Activated naive CD4-positive, alpha-beta T cell treated with anti-CD3 and anti-CD28 coated beads, Interleukin-2, amount 50 U/mL, for 72 hours (primary cell): ENCODE measurements at places on chromosomes 5 and 9.

- DNase-seq: no peak
Observed at GRCh38 chr9:125388978-125389377, 127.4 kb downstream of the GAPVD1 start.

DNA sequence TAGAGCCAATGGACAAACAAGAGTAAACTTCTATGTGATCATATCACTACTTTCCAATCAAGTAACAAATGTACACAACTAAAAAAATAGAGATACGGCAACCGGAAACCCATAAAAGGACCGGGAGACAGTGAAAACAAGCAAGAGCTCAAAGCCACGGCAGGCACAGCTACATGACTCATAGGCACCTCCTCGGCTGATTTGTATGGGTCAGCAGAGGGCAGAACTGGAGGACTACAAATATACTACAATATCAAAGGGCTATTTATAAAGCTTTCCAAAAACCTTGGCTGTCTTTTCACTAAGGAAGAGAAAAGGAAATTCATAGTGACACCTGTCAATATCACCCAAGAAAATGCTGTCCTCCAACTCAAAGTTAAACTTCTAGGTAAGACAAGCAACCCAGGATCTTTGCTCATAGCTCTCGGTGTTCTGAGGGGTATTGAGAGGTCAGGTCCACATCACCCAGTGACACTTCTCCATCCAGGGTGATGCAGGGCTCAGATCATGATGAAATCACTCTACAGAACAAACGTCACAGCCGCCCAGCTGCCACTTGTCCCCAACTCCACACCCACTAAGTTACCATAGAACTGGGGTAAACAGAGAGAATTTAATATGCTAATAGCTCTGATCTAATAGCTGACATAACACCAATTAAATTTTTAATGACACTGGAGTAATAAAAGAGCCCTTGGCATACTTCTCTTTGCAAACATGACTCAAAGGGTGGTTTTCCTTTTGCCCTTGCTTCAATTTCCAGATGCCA, 41.3 kb downstream of the PFDN1 start:
- no peak for DNase-seq

- no peak for DNase-seq
Observed at GRCh38 chr9:116342941-116343340, 189.3 kb downstream of the PAPPA start.

DNA sequence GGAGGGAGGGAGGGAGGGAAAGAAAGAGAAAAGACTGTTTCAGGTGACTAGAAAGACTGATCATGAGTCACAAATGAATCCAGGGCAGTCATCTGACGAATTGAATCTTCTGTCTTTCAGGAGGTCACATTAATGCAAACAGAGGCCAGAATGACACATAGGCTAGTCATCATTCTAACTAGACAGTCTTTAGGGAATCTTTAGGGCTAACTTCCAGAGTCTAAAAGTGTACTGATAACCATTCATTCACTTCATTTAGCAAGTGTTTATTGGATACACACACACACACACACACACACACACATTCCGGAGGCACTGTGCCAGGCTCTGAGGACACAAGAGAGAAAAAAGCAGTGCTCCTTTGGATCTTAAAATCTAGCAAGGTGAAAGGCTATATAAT, 156.7 kb downstream of the EBF1 start:
- no peak for DNase-seq

GRCh38 chr5:37737326-37738056, 102.3 kb downstream of the GDNF start:
- DNase-seq: no peak

DNA sequence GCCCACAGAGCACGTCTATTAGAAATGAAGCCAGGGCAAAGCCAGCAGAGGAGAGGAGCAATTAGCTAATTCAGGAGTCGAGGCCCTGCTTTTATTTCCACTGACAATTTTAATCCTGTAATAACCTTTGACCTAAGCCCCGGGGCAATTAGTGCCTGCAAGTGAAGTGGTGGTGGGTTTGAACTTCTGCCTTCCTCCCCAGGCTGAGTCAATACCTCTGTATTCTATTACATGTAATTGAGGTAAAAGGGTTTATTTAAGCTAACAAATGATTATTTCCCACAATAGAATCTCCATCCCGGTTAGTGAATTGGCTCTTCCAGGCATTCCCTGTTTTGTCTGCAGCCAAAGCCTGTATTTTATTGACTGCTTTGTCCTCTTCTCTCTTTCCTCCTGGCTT, 49.9 kb downstream of the FGF18 start:
- DNase-seq: no peak

GRCh38 chr9:126395439-126396212, 69.0 kb downstream of the MVB12B start:
- no peak for DNase-seq

DNA sequence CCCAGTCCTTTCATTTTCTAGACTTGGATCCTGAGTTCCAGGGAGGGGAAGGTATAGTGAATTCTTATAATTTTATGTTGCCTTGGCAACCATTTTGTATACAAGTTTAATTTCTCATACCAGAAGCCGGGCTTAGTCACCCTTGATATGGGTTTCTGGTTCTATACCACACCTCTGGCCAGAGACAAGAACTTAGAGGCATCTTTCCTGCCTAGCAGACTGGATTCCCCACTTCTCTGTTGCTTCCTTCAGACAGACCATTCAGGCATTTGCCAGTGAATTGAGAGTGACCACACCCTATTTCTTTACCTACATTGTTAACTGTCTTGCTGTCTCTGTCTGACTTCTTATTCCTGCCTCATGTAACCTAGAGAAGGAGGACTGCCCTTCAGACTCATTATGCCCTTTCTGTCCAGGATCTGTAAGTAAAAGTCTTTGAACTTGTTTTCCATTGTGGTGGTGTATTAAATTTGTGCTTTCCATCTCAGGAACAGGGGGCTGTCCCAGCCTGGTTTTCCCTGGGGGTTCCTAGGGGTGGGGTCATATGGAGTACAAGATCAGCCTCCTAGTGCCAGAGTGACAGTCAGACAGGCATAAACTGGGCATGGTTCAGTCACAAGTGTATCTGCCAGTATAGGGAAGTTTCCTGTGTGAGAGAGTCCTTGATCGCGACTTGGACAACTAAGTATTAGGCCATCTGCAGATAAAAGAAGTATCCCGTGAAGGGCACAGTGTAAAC, 27.4 kb downstream of the TNFSF8 start:
- DNase-seq: no peak

DNA sequence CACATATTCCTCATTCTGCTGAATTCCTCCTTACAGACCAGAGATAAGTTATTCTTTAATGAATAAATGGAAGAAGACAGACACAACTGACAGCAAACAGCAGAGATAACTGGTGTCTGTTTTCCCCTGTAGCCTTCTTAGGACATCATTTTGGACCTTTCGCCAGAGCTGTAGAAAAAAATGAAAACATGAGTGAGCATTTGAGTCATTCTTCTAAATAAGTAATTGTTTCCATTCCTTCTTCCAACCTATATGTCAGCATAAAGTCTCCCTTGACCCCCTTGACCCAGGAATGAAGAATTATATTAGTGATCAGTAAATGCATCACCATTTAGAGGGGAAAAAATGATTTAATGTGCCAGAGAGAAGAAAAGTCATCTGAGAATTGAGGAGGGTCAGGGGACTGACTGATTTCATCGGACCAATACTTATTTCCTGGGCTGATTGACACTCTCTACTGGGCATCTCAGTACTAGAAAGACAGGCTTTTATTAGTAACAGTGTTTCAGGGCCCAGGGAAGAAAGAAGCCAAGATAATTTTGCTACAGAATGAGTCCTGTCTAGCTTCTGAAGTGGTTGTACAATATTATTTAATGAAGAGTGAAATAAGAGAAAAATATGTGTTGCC, 597.0 kb downstream of the PSAT1 start:
- DNase-seq: no peak

DNA sequence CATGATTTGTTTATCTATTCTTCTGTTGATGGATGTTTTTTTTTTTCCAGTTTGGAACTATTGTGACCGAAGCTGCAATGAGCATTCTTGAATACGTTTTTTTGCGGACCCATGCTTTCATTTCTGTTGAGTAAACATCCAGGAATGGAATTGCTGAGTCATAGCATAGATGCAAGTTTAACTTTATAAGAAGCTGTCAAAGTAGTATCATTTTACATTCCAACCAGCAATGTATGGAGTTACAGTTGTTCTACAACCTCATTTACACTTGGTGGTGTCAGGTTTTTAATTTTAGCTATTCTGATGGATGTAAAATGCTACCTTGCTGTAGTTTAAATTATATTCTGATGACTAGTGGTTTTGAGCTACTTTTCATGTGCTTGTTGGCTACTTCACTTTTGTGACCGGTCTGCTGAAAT, 49.0 kb downstream of the NPR3 start:
- DNase-seq: no peak

DNA sequence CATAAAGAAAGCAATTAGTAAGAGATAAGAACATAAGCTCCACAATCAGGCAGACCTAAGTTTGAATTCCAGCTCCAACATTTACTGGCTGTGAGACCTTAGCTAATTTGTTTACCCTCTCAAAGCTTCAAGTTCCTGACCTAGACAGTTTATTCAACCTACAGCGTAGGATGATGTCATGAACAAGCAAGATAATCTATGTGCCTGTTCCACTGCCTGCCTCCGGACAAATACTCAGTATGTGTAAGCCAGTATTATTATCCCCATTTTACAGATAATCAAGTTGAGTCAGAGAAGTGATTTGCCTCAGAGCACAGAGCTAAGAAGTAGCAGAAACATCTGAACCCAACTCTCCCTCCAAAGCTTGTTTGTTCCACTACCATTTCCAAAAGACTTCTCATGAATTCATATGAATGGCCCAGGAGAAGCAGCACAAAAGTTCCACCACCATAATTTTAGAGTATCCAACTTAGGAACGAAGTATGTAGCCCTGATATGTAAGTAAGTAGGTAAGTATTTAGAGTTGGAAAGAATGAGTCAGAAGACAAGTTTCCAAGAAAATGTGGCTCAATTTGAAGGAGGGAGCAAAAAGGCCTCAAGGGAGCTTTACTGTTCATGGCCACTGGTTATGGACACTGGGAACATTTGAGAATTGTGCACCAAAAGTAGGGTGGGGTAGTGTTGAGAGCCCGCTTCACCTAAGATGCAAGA, 398.2 kb downstream of the NFIB start:
- no peak for DNase-seq

DNA sequence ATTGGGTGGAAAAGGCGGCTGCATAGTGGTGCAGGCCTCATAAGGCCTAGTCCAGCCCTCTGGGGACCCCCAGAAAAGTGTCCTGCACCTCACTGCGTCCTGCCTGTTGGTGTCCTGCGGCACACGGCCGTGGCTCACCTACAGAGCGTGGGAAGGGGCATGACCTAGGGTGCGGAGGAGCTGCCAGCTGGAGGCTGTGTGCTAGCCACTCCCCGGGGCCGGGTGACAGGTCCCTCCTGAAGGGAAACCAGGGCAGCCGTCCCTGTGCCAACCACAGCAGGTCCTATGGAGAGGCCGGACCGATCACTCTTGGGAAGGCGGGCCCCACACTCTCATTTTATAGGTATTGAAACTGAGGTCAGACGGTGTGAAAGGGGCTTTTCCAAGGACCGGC, 150.7 kb downstream of the RXRA start:
- DNase-seq: no peak

GRCh38 chr5:144308906-144309670, 138.4 kb downstream of the KCTD16 start:
- no peak for DNase-seq

- DNase-seq: no peak
Observed at GRCh38 chr9:35667939-35668338, 2.9 kb upstream of the ARHGEF39 start.

- no peak for DNase-seq
Observed at GRCh38 chr9:137793196-137793841, 84.3 kb upstream of the CACNA1B start.

DNA sequence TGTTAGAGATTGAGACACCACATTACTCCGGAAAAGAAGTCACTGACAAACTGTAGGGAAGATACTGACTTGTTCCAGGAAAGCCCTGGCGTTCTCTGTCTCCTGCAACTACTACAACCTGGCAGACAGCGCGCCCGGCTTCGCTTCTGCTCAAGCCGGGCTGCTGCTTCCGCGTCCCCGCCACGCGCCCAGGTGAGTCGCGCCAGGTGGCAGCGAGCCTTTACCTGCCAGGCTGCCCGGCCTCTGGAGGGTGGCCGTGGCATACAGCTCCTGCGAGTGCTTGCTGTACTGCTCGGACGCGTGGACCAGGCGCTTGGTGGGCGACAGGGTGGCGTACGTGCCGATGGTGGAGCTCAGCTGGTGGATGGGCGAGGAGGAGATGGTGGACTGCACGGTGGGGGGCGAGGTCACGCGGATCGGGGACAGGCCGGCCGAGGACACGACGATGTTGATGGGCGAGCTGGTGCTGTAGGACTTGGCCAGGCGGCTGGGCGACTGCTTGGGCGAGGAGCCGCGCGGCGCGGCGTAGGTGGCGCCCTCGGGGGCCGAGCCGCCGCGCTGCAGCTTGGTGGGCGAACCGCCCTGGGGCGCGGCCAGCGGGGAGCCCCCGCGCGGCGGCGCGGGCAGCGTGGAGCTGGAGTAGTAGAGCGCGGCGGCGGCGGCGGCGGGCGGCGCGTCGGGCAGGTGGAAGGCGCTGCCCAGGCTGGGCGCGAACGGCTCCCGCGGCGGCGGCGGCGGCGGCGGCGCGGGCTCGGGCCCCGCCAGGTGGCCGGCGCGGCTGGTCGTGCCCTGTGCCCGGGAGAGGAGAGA, 519.6 kb downstream of the CTNND2 start:
- DNase-seq: no peak

- DNase-seq: no peak
Observed at GRCh38 chr9:134360897-134361296, 34.6 kb downstream of the RXRA start.

DNA sequence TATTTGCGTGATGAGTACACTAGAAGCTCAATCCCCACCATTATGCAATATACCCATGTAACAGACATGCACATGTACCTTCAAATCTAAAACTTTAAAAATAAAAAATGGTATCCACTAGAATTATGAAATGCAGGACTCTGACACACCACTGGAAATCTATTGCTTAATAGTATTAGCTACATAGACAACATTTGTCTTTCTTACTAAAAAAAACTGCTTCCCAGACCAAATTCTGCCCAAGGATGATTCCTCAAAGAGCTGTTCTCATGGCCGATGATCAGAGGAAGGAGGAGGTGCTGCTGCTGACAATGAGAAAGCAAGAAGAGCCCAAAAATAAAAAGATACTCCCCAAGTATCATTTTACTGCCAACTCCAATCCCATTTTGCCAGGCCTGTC, 67.2 kb downstream of the TTC39B start:
- no peak for DNase-seq

DNA sequence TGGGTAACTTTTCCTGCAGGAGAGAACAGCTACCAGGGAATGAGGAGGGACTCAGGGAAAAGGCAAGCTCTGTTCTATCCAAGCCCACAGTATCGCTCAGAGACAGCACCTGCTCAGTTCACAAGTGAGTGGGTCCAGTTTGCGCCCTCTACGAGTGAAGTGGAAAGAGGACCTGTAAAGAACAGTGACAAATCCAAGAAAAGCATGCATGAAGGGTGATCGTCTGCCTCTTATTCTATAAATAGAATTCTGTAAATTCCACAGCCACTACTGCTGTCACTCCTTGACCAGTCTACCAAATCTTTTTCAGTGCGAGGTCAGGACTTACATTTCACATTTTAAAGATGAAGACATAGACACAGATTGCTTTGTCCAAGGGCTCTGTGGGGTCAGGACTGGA, 117.5 kb downstream of the ENTREP1 start:
- DNase-seq: no peak
